ENCODE measurements at places on chromosomes 11 and 22. TPM values are rescaled to one million over a fixed set of nuclear protein-coding genes. Genes with fewer than 3 reads are reported as not detected.

- no peaks in the 10 kb centered on the region for H3K36me3 ChIP-seq
- DNase-seq: no peak
- H3K4me1 ChIP-seq: peaks cover 37% of the 10 kb centered on the region
These were observed 8.0 kb downstream of the POLD4 start for GRCh38 chr11:67345247-67345919.

The SLC22A12 gene
- total RNA-seq: not detected

The OR4A5 gene
- total RNA-seq: not detected

DNA sequence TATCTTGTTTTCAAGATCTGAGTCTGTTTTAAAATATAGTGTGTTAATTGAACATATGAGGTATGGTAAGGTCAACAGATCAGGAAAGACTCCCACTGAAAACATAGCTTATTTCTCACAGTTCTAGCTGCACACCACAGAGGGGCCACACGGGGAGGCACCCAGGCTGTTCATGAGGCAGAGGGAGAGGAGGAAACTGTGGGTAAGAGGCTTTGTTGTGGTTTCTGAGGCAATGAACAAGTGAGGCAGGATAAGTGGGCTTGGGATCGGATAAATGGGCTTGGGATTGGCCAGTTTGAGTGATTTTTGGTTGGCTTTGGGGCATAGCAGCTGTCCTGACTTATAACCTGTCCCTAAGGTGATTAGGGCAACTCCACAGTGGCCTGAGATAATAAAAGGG is 242.1 kb downstream of the LUZP2 start:
- no peaks in the 10 kb centered on the region for H3K36me3 ChIP-seq
- H3K4me1 ChIP-seq: no peaks in the 10 kb centered on the region
- no peak overlapping the region for H3K27ac ChIP-seq
- no peak overlapping the region for H3K4me3 ChIP-seq
- DNase-seq: no peak
- no peaks in the 10 kb centered on the region for H3K27me3 ChIP-seq

DNA sequence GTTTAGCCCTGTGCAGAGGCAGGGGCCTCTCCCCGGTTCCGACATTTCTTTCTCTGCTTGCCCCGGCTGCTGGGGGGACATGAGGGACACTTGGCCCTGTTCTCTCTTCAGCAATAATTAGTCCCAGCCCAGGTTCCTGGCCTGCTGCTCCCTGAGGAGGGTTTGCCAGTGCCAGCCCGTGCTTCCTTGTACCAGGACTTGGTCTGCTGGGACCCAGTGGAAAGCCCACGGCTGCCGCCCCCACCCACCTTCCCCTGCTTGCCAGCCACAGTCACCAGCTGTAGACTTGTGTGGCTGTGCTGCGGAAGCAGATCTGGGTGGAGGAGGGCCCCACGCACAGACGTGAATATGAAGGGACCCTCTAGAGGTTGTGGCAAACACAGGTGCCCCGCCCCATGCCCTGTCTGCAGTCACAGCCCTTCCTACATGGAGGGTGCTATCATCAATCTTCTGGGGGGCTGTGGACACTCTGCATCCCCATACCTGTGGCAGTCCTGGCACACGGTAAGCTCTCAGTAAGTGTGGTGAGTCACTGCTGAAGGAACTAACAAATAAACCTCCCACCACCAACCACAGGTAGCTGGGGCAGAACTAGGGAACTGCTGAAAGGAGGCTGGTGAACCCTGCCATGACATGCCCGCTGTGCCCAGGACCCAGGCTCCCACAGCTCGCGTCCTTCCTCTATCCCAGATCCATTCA is 949 bp downstream of the TP53AIP1 start:
- peaks cover 4% of the 10 kb centered on the region for H3K27me3 ChIP-seq
- peaks cover 2% of the 10 kb centered on the region for H3K4me1 ChIP-seq
- no peaks in the 10 kb centered on the region for H3K36me3 ChIP-seq
- DNase-seq: no peak
- no peak overlapping the region for H3K4me3 ChIP-seq
- H3K27ac ChIP-seq: no peak overlapping the region

DNA sequence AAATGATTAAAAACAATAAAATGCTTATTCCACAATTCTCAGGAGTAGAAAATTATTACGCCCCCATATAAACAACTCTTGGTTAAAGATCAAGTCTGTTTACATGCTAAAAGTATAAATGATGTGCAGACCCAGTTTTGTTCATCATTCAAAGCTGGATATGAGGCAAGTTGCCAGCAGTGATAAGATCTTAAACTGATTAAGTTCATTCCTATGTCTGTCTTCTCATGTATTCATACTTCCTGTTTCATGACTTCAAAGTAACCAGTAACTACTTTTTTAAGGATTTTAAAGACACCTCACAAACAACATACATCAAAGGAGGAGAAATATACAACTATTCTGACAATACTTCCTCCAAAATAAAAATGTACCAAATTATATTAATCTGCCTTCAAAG is 55.0 kb upstream of the ARHGAP32 start:
- peaks cover 31% of the 10 kb centered on the region for H3K4me1 ChIP-seq
- H3K4me3 ChIP-seq: no peak overlapping the region
- no peaks in the 10 kb centered on the region for H3K27me3 ChIP-seq

The TTC36 gene
- total RNA-seq: 0.42 TPM

Data from activated naive CD8-positive, alpha-beta T cell treated with anti-CD3 and anti-CD28 coated beads for 36 hours (primary cell).